Left lung (tissue), 14 donors: ENCODE measurements at places on chromosomes 1 and 21. TPM values are rescaled to one million over a fixed set of nuclear protein-coding genes. Genes with fewer than 3 reads are reported as not detected.

GRCh38 chr21:42677339-42678321, 24.2 kb downstream of the PDE9A start:
- no peak for DNase-seq
- peaks cover 12% of the 10 kb centered on the region for H3K27me3 ChIP-seq
- H3K4me1 ChIP-seq, result peaks cover 17% of the 10 kb centered on the region
- H3K27ac ChIP-seq, result no peak overlapping the region
- no peaks in the 10 kb centered on the region for H3K36me3 ChIP-seq

- peak overlapping the region; percentile 86 for H3K27ac ChIP-seq
- no peaks in the 10 kb centered on the region for H3K36me3 ChIP-seq
- no peaks in the 10 kb centered on the region for H3K27me3 ChIP-seq
- H3K4me3 ChIP-seq, result peak overlapping the region; percentile 4
- peaks cover 10% of the 10 kb centered on the region for H3K4me1 ChIP-seq
Observed at GRCh38 chr1:59697150-59697800, 117.5 kb upstream of the HOOK1 start.

GRCh38 chr1:30190511-30191153, 532.8 kb downstream of the MATN1 start:
- peaks cover 9% of the 10 kb centered on the region for H3K27me3 ChIP-seq
- no peak for DNase-seq
- H3K4me1 ChIP-seq, result peaks cover 10% of the 10 kb centered on the region
- no peak overlapping the region for H3K4me3 ChIP-seq
- H3K36me3 ChIP-seq, result no peaks in the 10 kb centered on the region

DNA sequence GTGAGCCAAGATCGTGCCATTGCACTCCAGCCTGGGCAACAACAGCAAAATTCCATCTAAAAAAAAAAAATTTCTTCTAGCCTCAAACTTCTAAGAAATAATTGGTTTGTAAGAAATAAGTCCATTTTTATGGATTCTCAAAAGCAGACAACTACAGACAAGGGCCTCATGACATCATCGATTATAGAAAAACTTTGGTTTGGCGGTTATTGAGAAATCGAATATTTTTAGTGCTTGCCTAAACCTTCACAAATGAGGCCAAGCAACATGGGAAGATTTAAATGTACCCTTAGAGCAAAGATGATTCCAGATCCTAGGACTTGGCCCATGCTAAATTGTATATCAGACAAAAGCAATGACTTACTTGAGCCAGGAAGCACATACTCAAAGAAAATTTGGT, 27.8 kb upstream of the MX1 start:
- peak overlapping the region; percentile 80 for H3K27ac ChIP-seq
- peaks cover 23% of the 10 kb centered on the region for H3K4me1 ChIP-seq

- no peaks in the 10 kb centered on the region for H3K36me3 ChIP-seq
- no peaks in the 10 kb centered on the region for H3K27me3 ChIP-seq
- DNase-seq, result no peak
- no peak overlapping the region for H3K4me3 ChIP-seq
- no peak overlapping the region for H3K27ac ChIP-seq
Observed at GRCh38 chr1:53276153-53276901, 38.0 kb upstream of the MAGOH start.

GRCh38 chr1:220135755-220136154, 41.8 kb downstream of the IARS2 start:
- peaks cover 67% of the 10 kb centered on the region for H3K36me3 ChIP-seq
- H3K4me1 ChIP-seq, result peaks cover 6% of the 10 kb centered on the region
- H3K27ac ChIP-seq, result no peak overlapping the region
- no peak overlapping the region for H3K4me3 ChIP-seq
- H3K27me3 ChIP-seq, result no peaks in the 10 kb centered on the region

DNA sequence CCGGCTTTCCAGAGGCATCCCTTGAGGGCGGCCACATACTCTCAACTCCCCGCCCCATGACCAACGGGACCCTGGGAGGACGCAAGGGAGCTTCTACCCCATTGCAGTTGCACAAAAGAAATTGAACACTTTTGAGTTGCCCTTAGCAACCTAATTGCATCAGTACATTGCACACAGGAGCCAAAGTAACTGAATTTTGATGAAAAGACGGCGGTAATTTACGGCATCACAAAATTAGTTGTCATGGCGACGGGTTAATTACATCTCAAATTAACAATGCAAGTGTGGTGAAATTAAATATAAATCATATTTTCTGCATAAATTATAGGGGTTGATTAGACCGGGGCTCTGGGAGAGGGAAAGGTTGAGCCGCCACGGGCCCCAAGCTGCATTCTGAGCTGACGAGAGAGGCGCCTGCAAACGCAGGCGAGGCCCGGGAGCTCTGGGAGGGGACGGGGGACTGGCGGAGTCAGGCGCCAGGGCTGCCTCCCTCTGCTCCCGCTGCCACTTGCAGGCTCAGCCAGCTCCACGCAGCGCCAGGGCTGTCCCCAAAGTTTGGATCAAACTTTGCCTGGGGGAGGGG, 61.4 kb downstream of the CASZ1 start:
- DNase-seq, result no peak
- no peaks in the 10 kb centered on the region for H3K27me3 ChIP-seq
- no peaks in the 10 kb centered on the region for H3K36me3 ChIP-seq
- H3K4me3 ChIP-seq, result no peak overlapping the region

- no peak overlapping the region for H3K4me3 ChIP-seq
- no peaks in the 10 kb centered on the region for H3K27me3 ChIP-seq
- no peak for DNase-seq
- H3K36me3 ChIP-seq, result no peaks in the 10 kb centered on the region
- H3K4me1 ChIP-seq, result peaks cover 35% of the 10 kb centered on the region
- no peak overlapping the region for H3K27ac ChIP-seq
Observed at GRCh38 chr1:94329986-94330385, 88.2 kb upstream of the ABCD3 start.

Gene RSPH1
- total RNA-seq, result 0.73 TPM

Gene SLC22A15
- 11.2 TPM for total RNA-seq

Gene FCGR3B
- total RNA-seq, result 74.8 TPM
